ENCODE measurements at places on chromosomes 12 and 14.

GRCh38 chr14:48731260-48731659, 854.9 kb downstream of the RPS29 start:
- DNase-seq: no peak

DNA sequence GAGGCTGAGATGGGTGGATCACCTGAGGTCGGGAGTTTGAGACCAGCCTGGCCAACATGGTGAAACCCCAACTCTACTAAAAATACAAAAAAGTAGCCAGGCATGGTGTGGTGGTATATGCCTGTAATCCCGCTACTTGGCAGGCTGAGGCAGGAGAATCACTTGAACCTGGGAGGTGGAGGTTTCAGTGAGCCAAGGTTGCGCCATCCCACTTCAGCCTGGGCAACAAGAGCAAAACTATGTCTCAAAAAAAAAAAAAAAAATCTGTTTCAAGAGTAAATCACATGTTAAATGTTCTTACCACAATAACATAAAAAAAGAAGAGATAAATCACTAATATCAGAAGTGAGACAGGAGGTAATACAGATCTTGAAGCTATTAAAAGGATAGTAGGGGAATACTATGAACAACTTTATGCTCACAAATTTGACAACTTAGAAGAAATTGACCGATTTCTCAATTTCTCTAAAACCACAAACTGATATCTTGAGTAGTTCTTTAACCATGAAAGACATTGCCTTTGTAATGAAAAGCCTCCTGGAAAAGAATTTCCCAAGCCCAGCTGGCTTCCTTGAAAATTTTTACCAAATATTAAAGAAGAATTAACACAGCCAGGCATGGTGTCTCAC, 37.7 kb downstream of the TAOK3 start:
- no peak for DNase-seq

- no peak for DNase-seq
Measured at GRCh38 chr12:52584156-52584682, 10.6 kb upstream of the KRT74 start.

DNA sequence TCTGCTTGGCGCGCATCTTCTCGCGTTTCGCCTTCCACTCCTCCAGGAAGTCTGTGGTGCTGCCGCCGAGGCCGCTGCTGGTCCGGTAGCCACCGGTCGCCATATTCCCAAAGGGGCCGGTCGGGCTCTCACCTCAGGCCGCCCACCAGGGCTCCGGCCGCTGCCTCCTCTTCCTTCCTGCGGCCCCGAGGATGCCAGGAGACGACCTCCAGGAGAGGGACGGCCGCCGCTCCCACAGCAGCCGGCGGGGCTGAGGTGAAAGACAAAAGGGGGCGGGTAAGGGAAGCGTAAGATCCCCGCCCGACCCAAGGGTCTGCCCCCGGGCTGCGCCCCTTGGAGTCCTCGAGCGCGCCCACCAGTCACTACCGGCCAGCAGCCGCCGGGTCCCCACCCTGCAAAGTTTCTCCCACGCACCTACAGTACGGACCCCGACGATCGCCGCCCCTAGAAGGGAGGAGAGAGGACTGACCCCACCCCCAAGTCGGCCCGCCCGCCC, 574 bp downstream of the PAWR start:
- no peak for DNase-seq

DNA sequence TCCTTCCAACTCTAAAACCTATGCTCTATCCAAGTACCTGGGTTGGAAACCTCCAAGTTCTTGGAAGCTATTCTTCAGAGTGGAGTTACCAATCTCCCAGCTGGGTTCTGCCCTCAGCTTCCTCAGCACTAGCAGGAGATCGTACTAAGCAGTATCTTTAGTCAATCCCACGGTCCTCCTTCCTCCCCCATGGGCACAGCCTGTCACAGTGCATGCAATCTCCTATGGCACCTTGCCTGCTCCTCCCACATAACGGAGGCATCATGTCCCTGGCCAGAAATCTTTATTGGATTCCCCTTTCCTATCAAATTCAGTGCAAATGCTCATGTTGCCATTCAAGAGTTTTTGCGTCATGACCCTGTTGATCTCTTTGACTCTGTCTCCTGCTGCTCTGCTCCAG, 5.4 kb upstream of the LPAR5 start:
- DNase-seq: no peak

All from GOT3 (cell line).